ENCODE measurements at places on chromosomes 1 and 21.

- peak; percentile 75 for DNase-seq
Measured at GRCh38 chr1:43974443-43975248, at the start of gene ATP6V0B. Gene ATP6V0B (plus strand): TSS chr1:43974960. CDS start chr1:43975041, 81 bp downstream.

GRCh38 chr1:9688599-9688998 lies 37.1 kb downstream of the PIK3CD start:
- DNase-seq = no peak

- DNase-seq = no peak
Measured at GRCh38 chr1:203307641-203308126, 2.4 kb downstream of the BTG2 start.

DNA sequence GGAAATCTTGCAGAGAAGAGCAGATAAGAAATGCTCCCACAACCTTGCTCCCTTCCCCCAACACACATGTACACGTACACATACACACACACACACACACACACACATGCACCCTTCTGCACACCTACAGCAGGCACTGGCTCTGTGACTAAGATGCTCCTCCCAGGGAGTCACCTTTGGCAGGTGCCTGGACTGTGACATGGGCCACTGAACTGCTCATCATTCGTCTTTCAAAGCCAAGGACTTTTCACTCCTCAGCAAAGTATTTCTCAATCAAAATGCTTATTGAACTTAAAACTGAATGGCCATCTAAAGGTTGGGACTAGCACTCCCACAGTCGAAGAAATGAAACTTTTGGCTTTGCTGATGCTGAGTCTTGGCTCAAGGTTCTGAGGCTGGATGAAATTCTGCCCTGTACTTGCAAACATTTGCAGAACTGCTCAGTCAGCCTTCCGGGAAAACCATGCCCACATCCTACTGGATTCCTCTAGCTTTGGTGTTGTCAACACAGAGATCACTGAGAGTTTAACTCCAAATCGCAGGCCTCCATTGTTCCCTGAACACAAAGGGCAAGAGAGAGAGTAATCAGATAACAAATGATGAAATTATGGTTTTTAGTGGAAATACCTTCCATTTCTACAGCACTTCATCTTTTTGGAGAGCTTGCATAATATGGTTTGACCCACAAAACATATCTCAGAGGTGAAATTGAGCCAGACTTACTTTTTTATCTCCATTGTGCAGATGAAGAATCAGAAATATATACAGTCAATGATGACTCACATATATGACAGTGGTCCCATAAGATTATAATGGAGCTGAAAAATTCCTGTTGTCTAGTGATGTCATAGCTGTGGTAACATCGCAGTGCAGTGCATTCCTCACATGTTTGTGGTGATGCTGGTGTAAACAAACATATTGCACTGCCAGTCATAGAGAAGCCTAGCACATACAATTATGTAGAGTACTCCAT lies 72.4 kb upstream of the BCAR3 start:
- DNase-seq = no peak

- DNase-seq = no peak
Measured at GRCh38 chr1:47661040-47661439, 223.2 kb downstream of the FOXD2 start.

- DNase-seq = no peak
Measured at GRCh38 chr1:2413495-2414296, 1.3 kb upstream of the PEX10 start.

GRCh38 chr1:162310337-162310736 lies 66.3 kb downstream of the SPATA46 start:
- no peak for DNase-seq

GRCh38 chr1:205800427-205800826 lies 12.6 kb downstream of the SLC41A1 start:
- DNase-seq = no peak

DNA sequence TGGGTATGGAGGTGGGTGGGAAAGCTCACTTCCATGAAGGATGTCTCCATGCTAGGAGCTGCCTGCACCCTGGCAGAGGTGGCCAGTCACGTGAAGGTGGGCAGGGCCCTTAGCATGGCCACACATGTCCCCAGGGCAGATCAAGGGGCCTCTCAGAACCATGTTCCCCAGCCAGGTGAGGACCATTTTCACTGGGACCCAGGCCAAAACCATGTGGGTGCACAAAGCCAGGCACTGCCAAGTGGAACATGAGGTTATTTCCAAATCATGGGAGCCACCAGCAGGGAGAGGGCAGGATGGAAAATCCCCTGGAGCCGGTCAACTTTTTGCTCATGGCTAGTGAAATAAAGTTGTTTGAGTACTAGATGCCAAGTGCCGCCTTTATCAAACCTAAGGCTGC lies 9.7 kb downstream of the ZNF692 start:
- DNase-seq = no peak

DNA sequence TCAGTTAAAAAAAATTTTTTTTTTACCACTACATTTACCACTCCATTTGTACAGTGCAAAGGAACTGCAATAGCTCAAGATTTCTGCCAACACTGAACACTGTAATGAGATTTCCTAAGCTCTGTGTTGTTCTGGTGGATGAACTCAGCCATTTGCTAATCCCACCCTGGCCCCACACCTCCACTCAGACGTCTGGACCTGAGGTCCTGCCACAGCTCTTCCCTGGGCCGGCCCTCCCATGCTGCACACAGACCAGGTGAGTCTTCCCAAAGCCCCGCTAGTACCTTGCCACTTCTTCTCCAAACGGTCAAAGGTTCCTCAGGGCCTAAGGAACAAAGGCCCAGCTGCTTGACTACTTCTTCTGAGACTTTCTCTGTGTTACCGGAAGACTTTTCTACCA lies 56.4 kb downstream of the SLC45A1 start:
- no peak for DNase-seq

GRCh38 chr1:88016947-88017346 lies 667.1 kb upstream of the PKN2 start:
- DNase-seq = no peak

- no peak for DNase-seq
Measured at GRCh38 chr21:19510653-19511052, 1107.1 kb upstream of the TMPRSS15 start.

DNA sequence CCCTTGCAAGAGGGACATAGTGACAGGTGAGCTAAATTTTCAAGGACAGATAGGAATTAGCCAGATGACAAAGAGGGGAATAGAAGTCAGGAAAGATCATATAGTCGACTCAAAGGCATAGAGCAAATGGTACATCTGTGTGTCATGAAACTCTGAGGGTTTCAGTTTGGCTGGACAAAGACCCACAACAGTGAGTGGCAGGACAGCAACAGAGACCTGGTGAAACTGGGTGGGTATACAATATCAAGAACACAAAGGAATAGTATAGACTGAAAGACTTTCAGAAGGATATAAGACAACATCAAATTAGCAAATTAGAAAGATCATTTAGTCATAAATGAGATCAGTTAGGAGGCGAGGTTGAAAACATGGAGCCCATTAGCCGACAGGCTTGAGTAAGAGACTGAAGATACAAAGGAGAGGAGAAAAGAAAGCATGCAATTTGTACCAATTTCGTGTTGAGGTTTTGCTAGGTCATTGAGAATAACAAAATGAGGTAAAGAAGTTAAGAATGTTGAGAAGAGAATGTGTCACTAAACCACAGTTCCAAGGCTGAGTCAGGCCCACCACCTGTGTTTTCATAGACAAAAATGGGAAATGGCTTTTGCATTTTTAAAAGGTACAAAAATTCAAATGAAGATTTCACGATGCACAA lies 213.8 kb downstream of the HHIPL2 start:
- DNase-seq = no peak

DNA sequence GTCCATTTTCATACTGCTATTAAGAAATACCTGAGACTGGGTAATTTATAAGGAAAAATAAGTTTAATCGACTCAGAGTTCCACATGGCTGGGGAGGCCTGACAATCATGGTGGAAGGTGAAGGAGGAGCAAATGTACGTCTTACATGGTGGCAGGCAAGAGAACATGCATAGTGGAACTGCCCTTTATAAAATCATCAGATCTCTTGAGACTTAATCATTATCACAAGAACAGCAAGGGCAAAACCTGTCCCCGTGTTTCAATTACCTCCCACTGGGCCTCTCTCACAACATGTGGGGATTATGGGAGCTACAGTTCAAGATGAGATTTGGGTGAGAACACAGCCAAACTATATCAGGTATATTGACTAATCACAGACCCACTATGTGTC lies 370.2 kb upstream of the USP24 start:
- no peak for DNase-seq

GRCh38 chr1:93904228-93904627 lies 5.0 kb downstream of the GCLM start:
- DNase-seq = no peak

DNA sequence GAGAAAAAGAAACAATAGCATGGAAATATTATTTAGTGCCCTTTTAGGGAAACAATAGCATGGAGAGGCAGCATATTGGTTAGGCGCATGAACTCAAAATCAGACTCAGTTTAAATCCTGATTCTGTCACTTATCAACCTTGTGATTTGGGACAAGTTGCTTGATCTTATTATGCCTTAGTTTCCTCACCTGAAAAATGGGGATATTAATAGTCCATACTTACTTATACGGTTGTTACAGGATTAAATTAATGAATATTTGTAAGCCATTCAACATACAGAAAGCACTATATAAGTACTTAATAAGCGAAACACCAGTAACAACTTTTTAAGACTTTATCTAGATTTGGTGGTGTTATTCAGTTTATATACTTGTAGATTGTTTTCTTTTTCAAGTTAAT lies 1.2 kb downstream of the TSEN15 start:
- DNase-seq = no peak

GRCh38 chr1:181926697-181927096 lies 134.8 kb downstream of the ZNF648 start:
- no peak for DNase-seq

GRCh38 chr1:62037274-62037673 lies 157.4 kb upstream of the L1TD1 start:
- DNase-seq = no peak

GRCh38 chr1:69263921-69264391 lies 303.8 kb upstream of the LRRC7 start:
- DNase-seq = no peak

DNA sequence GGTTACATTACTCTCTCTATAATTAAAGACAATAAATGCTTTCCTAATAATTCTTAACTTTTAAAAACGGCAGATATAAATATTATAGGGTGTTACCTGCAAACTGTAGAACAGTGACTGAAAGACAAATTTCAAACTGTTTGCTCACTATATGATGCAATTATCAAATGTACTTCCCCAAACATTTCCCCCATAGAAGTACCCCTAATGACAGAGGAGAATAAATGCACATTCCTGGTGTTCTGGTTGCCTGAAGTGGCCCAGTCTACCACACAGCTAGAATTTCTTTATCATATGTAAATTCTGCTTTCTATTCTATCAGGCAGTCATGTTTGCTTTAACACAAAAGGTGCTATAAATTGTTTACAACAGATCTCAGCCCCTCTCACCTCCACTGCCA lies 70.4 kb downstream of the VAV3 start:
- DNase-seq = no peak

GRCh38 chr1:242546849-242547729 lies 22.6 kb upstream of the PLD5 start:
- no peak for DNase-seq

DNA sequence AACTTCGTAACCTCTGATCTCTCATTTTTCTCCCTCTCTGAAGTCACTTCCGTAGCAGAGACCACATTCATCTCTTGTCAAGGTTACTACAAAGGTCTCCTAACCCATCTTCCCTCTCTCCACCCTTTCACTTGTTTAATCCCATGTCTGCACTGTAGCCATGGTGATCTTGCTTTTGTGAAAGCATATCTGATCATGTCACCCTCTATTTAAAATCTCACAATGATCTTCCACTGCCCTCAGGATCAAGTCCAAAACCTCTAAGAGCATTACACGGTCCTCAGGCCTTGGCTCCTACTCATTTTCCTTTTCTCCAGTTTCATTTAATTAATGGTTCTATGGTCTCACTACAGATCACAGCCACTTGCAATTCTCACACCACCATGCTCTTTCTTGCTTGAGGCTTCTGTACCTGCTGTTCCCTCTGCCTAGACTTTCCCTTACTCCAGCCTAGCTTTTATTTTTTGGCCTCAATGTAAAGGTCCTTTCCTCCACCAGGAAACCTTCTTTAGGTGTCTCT lies 12.1 kb downstream of the ARHGEF11 start:
- DNase-seq = no peak

DNA sequence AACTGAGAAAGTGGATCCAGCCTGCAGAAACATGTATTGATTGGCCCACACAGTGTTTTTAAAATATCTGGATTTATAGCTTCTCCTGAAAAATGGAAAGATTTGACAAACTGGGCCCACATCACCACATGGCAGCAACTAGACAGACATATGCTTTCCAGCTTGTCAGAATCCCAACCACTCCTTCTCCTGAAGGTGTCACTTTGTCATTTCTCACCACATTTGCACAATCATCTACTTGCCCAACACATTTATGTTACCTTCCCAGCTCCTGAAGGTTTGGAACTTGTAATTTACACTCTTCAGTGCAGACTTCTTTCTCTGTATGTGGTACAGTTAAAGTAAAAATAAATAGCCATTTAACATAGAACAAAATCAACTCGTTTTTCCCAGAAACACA lies 126.1 kb upstream of the KIAA1614 start:
- no peak for DNase-seq

DNA sequence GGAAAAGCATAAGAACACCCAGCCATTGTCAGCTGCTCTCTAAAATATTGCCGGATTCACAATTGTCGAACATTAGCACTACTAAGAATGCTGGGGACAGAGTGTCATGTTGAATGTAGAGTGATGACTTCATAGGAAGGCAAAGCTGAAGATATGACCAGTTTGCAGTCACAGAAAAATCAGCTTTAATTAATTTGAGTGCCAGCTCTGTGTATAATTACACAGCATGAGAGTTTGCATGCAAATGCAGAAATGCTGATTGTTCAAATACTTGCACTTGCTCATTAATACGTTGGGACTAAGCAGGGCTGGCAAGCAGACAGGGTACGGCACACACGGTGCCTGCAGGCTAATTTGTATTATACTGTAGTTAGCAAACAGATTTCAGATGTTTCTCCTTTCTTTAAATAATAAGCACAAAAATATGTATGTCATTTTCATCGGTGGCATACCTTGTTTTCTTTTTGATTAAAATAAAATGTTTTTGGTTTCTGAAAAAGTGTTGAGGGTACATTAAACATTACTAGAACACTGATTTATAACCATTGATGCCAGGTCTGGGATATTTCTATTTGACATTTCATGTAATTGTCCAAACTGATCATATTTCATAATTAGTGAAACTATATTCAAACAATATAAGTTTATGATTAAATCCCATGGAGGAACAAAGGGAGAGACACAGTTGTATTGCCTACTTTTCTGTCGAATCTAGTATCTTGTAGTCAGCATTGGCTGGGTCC lies 99.8 kb upstream of the ADGRL2 start:
- DNase-seq = no peak

DNA sequence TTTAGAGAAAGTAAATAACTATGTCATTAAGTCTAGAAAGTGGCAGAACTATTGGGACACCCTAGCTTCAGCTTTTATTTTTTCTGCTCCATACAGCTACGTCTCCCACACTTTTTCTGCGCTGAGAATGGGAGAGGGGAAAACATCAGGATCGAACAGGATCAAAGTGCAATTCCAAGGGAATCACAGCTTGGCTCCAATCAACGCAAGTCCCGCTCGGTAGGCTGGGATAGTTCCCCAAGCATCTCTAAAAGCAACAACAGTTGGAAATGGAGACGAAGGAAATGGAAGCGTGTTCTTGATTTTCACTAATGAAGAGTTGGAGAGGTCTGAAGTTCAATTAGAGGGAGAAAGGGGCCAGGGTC lies 536 bp downstream of the HMGCL start:
- DNase-seq = no peak
